Stimulated activated CD4-positive, alpha-beta T cell treated with anti-CD3 and anti-CD28 coated beads, Interleukin-15, amount 100 ng/mL, for 1 hour (primary cell): ENCODE measurements at places on chromosomes 6 and 20.

DNA sequence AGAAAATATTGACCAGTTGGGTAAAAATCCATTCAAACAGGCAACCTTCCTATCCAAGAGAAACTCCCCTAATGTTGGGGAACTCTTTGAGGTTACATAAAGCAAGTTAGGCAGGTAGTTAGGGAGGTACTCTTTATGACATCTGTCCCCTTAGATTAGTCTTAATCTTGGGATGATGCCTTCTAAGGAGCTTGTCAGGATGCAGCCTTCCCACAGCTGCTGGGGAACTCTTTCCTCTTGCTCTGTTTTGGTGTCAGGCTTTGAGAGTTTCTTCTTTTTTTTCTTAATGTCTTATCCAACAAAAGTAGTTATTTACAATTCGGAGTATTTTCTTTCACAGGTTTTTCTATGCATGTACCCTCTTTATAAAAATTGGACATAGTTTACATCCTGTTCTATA is 194.8 kb downstream of the CDKAL1 start:
- DNase-seq, result no peak

- no peak for DNase-seq
These were observed 516.7 kb downstream of the C6orf118 start for GRCh38 chr6:164792666-164793065.

- DNase-seq, result no peak
These were observed 926 bp downstream of the MYLIP start for GRCh38 chr6:16129623-16130401.

GRCh38 chr6:18110162-18110561 is 12.3 kb downstream of the NHLRC1 start:
- no peak for DNase-seq
